EH (cell line): ENCODE measurements at places on chromosomes 5 and 9.

DNA sequence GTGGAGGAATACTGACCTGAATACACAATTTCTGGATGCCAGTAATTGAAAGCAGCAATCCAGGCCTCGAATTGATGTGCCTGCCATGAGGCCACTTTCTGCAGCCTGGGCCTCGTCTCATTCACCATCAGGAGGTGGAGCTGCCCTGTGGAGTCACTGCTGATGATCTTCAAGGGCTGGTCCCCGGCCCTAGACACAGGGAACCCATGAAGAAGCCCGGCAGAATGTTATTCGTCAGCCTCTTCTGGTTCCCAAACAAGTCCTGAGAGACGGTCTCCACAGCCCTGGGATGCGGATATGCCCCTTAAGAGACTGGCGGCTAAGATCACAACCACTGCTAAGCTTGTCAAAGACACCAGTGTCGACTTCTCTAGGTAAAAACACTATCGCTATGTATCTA, 4.5 kb downstream of the DPH7 start:
- no peak for DNase-seq

GRCh38 chr5:74851684-74852353, 14.4 kb downstream of the FAM169A start:
- peak; percentile 69 for DNase-seq

GRCh38 chr9:13358128-13358527, 78.6 kb upstream of the MPDZ start:
- DNase-seq = peak; percentile 88

DNA sequence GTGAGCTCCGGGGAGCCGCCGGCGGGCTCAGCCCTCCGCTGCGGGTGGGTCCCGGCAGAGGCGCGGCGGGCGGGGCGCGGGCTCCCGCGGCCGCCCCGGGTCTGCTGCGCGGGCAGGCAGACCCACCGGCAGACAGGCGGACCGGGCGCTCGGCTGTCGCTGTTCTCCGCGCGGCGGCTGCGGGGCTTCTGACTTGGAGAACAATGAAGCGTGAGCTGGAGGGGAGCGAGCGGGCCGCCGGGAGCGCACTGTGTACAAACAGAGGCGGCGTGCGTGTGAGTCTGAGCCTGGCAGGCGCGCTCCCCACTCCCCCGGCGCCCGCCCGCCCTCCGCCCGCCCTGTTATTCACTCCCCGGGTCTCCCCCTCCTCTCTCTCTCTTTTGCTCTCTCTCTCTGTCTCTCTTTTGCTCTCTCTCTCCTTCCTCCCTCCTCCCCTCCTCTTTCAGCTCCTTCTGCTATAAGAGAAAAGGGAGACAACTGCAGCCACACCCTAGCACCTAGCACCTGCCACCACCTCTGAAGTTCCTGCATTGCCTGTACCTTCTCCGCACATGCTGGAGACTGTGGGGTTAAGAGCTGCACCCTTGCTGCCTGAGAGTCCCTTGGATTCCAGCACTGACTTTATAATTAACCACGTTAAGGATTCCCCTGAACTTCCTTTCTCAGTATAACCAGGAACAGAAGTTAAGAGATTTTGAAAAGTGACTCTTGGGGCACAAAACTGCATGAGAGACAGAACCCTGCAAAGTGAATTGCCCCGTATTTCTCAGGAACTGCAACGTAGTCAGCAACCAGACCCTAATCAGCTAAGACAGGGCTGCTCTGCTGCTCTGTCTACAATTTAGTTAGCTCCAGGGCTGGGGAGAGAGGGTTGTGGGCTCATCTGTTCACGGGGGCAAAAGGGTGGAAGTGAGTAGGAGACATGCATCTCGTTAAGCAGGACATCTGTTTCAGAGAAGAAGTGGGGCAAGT, at the start of gene EDIL3:
Gene EDIL3, minus strand, starts transcription at position 277 of the 972 bp plus-strand sequence. CDS start 506 bp downstream, outside the sequence.
- DNase-seq = no peak

GRCh38 chr5:153592081-153592480, 101.6 kb downstream of the GRIA1 start:
- DNase-seq = no peak

DNA sequence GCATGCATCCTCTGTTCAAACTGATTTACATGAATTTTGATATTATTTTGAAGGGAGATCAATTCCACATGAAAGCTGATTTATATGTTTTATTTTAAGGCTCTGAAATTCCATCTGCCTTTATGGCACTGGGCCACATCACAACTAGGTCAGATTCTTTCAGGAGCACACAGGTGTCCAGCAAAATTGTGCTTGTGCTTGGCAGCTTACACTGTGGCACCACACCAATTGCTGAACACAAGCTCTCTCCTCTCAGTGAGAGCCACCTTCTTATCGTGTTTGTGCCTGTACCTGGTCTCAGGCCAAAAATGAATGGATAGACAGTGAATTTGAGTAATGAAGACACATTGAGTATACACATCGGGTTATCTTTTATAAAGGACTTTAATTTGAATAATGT, 200.4 kb downstream of the CDH10 start:
- DNase-seq = no peak
